ENCODE measurements at places on chromosomes 4 and X.

- DNase-seq: no peak
These were observed 99.2 kb downstream of the SORCS2 start for GRCh38 chr4:7291372-7292114.

- DNase-seq: no peak
These were observed 151.6 kb upstream of the MAP3K15 start for GRCh38 chrX:19666950-19667349.

DNA sequence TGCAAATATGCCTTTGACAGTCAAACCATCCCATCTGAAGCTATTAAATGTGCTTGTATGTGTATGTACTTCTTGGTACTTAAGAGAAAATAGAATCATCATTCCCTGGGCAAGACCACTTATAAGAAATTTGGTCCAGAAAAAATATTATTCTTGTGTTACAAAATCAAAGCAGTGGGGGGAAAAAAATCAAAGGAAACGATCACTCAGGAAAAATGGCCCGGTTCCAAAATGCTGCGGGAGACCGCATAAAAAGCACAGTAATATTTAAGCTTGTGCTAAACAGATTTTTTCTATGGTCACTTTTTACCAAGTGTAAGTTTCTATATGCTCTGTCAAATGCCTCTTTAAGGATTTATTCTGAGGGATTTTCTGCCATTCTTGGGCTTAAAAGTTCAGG lies 36.1 kb downstream of the RAI2 start:
- DNase-seq: no peak

GRCh38 chr4:66034671-66035070 lies 364.4 kb upstream of the EPHA5 start:
- DNase-seq: no peak

GRCh38 chr4:136687118-136687517 lies 845.2 kb downstream of the PCDH18 start:
- no peak for DNase-seq

- DNase-seq: peak; percentile 27
These were observed 26.7 kb upstream of the CLDN34 start for GRCh38 chrX:9940421-9940820.

- DNase-seq: peak; percentile 14
These were observed 2.1 kb upstream of the FAT1 start for GRCh38 chr4:186725469-186726425.

DNA sequence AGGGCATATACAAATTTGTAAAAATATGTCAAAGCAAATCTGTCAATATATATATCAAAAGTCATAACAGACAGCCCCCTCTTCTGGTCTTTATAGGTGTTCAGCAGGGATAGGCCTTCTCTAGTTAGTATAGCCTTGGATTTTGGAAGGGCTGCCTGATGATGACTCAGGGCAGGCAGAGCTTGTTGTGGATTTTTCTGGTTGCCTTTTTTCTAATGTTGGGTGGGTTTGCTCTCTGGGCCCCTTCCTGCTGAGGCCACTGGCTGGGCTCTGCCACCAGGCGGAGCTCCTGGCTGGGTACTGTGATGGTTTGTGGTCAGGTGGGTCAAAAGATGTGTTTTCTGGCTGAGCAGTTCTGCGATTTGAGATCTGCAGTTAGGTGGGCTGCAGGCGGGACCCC lies 294.2 kb downstream of the GRIA2 start:
- DNase-seq: no peak

GRCh38 chr4:110049951-110050925 lies 137.6 kb downstream of the EGF start:
- peak; percentile 48 for DNase-seq

- no peak for DNase-seq
These were observed 326.0 kb upstream of the F9 start for GRCh38 chrX:139204571-139204897.

DNA sequence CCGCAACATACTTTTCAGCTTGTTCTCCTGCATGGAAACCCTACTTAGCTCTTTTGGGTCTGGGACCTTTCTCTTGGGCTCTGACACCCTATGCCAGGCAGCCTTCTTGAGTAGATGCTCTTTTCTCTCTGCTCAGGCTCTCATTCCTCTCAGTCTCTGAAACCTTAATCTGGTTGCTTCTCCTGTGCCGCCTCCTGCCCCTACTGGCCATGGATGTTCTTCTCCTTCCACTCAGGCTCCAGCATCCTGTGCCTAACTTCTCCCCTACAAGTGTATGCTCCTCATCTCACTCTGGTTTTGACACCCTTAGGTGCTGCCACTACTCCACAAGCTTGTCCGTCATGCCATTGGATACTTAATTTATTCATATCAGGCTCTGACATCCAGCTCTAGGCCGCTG lies 15.2 kb downstream of the BLTP1 start:
- no peak for DNase-seq

DNA sequence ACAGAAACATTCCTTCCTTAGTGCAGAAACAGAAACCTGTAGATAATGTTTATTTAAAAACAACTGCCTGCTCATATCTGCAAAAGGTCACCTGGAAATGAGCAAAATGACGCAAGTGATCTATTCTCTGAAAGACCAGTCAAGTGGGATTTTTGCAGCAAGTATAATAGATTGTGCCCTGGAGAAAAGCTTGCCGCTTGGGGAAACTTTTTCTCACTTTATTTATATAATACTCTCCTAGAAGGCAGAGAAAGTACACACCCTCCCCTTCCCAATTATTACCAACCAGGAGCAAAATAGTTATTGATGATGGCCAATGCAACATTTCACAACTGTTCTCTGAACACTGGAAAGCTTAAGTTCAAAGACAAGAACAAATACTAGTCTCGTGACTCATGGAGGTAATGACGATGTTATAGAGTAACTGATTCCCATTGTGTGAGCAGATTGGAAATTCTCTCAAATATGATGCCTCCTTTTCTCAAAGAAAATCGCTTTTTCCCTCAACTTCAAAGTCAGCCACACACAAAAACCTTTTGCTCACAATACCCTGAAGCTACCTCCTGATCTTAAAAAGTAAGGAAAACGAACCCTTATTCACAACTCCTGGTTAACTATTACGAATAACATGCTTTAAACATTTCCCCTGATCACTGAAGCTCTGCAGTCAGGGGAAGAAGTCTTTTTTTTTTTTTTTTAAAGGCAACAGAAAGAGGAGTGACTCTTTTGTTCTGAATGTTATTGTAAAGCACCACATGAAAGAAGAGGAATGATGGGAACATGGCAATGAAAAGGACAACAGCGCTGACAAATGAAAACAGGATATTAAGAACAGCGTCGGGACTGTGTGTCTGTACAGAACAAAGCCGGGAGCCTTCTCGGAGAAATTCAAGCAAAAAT lies 41.0 kb downstream of the MID1 start:
- DNase-seq: no peak

- no peak for DNase-seq
These were observed 626.8 kb upstream of the GNPDA2 start for GRCh38 chr4:45353161-45353560.

GRCh38 chr4:8080754-8081065 lies 77.9 kb downstream of the ABLIM2 start:
- DNase-seq: no peak

DNA sequence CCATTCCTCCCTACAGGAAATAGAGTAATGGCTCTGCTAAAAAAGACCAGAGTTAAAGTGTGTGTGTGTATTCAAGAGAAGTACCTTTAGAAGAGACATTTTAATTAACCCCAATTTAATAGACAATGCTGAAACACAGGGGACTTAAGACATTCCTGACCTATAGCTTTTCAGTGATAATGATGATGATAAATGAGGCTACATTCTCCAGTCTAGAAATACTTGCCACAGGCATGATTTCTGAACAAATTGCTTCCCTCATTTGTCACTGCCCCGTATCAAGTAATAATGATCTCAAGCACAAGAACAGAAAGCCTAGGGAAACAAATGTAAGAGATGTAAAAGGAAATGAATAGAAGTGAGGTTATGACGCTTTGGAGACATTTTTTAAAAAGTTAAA lies 117.1 kb downstream of the UNC5C start:
- DNase-seq: no peak

DNA sequence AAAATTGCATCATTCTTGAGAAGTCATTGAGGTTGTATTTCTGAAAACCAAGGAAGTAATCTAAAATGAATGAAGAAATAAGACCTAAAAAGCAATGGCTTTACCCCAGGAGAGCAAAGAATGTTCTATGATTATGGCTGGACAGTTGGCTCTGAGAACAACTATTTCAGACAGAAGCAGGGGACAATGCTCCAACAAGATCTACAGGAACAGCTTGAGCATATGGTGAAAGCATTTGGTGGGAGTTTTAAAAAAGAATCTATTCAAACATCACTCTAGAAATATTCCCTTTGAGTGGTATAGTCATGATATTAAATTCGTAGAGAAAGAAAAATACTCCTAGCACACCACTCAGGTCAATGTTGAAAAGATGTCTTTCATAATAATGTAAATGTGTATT lies 26.7 kb downstream of the DYNLT3 start:
- no peak for DNase-seq

DNA sequence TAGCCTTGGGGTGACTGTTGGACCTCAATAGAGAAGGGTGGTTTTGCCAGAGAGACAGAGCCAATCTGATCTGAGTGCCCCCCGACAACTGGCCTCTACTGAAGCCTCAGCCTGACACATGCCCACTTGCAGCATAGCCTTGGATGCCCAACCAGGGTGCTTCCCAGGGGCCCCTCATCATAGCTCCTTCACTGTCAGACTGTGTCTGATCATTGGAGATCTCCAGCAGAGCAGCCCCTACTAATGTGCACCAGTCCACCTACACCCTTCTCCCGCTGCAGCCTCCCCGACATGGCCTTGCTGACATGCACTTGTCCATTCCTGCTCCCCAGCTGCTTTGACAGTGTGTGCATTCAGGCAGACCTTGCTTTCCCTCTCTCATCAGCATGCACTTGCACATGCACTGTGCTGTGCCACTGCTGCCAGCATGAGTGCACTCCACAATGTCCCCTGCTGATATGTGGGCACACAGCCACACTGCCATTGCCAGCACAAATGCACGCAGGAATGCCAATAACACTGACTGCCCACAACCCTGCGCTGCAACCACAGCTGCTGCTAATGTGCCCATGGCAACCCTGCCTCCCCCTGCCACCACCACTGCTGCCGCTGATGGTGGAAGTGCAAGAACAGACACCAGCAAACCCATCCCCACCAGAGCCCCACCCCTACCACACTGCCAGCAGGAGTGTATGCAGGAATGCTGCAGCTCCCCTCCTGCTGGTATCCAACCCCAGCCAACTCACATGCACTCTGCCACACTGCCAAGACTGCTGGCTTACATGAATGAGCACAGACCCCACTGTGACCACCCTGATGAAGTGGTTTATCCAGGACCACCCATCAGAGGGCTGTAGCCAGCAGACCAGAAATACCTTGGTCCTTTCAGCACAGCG lies 68.1 kb upstream of the ZMAT1 start:
- no peak for DNase-seq

- no peak for DNase-seq
These were observed 593.8 kb downstream of the SPRY1 start for GRCh38 chr4:123990310-123990870.

DNA sequence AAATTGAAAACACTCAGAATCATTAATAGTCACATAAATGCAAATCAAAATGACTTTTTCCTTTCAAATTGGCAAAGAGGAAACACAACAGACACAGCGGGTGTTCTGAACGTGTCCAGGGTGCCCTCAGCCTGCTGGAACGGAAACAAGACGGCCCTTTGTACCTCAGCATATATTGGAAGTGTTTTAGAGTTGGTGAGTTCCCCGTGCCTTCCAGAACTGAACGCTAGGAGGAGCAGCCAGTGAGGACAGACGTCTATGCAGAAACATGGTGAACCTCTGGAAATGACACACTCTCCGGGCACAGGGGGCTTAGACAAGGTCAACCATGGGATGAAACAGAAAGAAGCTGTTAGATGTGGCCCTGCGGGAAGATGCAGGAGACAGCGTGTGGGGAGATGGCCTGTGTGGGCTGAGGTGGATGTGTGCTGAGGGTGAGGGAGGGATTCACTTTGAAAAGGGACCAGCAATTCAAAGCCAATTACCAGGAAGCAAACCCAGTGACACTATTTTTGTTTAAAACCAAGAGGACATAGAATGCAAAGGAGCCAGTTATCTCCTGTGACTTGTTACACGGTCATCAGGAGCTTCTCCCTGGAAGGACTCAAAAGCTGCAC lies 40.4 kb downstream of the RNF212 start:
- peak; percentile 63 for DNase-seq

GRCh38 chrX:111568354-111568753 lies 56.9 kb downstream of the SERTM2 start:
- no peak for DNase-seq

DNA sequence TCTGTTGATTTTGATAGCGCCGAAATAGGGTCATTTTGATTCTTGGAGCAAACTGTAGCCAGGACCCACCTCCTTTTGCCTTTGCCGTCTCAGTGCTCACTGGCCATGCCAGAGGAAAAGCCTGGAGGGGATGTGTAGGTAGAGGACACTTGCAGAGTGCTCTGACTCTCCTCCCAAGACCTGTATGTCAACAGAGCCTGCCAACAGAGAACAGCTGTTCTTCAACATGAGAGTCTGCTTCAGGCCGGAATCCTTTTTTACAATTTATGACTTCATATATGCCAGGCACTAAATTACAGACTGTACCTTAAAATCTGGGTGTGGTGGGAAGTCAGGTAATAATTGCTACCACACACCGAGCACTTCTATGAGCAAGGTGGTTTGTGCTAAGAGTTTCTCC lies 94.2 kb downstream of the KDR start:
- DNase-seq: no peak

GRCh38 chrX:115324194-115324593 lies 34.7 kb downstream of the LUZP4 start:
- DNase-seq: no peak

- no peak for DNase-seq
These were observed 542.8 kb downstream of the GALNTL6 start for GRCh38 chr4:172356016-172356415.

DNA sequence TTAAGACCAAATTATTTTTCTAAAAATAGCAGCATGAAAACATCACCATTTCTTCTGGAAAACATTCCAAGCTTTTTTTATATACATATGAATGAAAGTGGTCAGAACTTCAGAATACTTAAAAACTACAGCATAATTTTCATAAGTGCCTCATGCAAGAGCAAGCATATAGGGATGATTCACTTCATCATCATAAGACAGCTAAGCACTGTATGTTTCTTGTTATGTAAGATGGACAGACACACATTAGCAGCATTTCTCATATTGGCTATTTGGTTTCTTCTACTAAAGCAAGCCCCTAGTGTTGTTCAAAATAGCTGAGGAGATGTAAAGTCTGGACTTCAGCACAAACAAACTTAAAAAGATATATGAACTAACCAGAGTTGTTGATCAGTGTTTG lies 213.1 kb upstream of the NOCT start:
- no peak for DNase-seq

DNA sequence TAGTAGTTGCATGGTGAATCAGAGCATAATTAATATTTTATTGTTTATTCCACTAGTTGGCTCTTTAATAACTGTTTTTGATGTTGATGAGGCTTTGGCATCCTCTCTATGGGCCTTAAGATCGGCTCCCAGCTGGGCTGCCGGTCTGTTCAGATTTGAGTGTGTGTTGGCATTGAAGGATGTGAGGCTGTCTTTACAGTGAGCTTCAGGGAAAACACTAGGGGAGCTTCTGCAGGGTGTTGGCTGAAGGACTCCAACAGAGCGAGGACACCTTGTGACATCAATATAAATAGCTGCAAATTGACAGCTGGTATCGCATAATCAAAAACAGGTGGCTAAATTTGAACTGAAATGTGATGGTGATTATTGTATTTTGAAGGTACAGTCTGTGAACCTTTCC lies 322.0 kb downstream of the FSTL5 start:
- DNase-seq: no peak
